HepG2 (cell line): ENCODE measurements at places on chromosomes 1 and 21.

DNA sequence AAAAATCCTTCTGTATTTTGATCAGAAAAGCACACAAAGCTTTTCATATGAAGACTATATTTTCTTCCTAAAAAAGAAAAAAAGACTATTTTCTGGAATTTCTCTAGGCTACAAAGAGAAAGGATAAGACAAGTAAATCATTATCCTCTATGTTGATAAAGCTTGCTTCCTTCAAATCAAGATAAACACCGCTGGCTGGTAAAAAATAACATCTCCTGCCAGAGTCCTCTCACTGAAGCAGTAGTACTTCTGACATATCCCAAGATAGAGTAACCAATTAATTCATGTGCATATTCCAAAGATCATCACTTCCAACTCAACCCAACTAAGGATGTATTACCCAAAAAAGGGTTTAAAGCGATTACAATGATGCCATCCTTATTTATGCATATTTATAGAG, 34.3 kb downstream of the DENND1B start:
- no peak for DNase-seq

DNA sequence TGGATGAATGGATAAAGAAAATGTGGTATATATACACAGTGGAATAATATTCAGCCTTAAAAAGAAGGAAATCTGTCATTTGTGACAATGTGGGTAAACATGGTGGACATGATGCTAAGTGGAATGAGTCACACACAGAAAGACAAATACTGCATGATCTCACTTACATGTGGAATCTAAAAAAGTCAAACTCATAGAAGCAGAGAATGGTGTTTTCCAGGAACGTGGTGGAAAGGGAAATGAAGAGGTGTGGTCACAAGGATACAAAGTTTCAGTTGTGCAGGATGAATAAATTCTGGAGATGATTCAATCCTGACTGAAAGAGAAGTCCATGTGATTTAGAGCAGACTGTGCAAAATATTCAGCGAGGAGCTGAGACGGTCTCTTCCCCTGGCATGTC, 56.6 kb downstream of the RYR2 start:
- DNase-seq: no peak

GRCh38 chr1:59579222-59579621, 235.5 kb upstream of the HOOK1 start:
- DNase-seq: no peak

DNA sequence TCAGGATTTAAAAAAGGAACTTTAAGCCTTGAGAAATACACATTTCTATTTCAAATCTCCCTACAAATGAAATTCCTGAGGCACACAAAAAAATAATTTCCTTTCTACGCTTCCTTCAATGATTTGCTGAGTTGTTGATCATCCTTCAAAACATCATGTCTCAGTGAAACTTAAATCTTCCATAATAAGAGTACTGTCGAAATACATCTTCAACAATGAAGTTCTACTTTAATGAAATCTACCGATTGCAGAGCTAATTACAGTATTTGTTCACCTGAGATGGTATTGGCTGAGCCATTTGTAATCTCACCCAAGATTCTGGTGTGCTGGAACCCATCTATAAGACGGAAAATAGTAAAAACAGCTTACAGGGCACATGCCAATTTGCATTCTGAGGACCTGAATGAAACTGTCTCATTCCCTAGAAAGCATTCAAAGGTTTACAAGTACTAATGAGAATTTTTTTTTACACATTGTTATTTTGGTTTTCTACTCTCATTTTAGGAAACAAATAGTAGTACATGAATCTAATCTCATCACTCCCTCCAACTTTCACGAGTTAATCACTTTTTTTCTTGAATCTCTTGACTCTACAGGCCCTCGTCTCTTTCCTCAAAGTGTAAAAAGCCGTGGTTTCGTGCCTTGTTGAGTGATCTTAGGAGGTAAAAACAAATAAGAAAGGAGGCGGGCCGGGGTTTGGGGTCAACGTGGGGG, 1.1 kb downstream of the CHML start:
- DNase-seq: no peak

- DNase-seq: no peak
Observed at GRCh38 chr1:243363832-243364231, 108.0 kb downstream of the SDCCAG8 start.

DNA sequence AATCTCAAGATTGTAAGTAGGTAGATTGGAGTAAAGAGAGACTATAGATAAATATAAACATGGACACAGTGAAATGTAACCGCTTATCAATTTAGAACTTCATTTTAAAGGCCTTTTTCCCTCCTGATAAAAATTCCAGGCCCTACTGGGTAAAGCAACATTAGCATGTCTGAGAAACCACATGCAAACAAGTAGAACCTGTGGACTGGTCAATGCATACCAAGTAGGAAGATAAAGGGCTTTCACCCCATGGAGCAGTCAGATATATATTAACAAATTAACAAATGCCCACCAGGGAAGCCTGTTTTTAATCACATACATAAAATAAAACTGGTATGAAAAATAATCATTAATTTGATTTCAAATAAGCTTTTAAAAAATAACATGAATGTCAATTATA, 8.1 kb downstream of the DPH5 start:
- DNase-seq: no peak

- peak; percentile 53 for DNase-seq
Observed at GRCh38 chr1:37940299-37940947, 6.4 kb downstream of the INPP5B start.

DNA sequence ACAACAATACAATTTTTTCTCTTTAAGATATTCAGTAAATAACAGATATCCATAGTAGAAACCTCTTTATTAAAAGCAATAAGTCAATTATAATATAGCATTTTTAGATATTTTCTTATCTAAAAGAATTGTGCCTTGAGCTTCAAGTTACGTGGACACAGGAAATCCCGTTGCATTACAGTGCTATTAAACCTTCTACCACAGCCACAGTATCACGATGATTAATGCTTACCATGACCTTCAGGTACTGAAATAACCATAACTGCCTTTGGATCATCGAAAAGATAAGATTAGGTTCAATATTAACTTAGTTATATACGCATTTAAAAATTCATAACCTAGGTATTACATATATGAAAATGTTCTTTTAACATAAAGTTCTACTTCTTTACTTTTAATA, 17.9 kb downstream of the B3GALNT2 start:
- DNase-seq: no peak
